ENCODE measurements at places on chromosomes 7 and 10. TPM values are rescaled to one million over a fixed set of nuclear protein-coding genes. Genes with fewer than 3 reads are reported as not detected.

DNA sequence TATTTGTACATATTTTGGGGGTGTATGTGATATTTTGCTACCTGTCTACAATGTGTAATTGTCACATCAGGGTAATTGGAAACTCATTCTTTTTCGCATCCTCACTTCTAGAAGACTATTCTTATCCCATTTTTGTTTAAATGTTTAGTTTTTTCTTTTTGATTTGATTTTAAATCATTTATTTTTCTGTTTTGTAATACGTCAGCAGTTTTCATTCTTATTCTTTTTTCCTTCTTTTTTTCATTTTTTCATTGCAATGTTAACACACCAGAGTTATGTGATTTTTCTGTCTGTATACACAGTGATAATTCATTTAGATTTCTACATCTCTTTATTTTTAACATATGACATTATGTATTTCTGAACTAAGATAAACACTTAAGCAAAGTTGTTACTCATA lies 85.5 kb downstream of the SLC13A1 start:
- no peak for DNase-seq
- H3K4me3 ChIP-seq, result no peak overlapping the region
- H3K27ac ChIP-seq, result no peak overlapping the region
- H3K36me3 ChIP-seq, result no peaks in the 10 kb centered on the region
- no peaks in the 10 kb centered on the region for H3K27me3 ChIP-seq

OR2A42 gene
- total RNA-seq, result not detected

DNA sequence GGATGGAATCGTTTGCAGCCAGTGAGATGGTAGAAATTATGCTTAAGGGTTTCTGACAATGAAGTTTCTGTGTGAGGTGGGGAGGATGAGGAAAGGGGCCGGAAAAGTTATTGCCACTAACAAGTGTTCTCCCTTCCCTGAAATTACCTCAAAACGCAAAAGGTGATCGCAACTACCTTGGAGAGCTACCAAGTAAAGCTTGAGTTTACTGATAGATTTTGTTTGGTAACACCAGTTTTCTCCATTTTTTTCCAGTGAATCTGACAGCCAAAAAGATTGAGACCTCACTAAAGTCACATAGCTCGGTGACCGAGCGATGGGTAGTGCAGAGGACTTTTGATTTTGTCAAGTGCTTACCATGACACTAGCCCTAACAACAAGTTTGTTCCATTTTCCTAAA lies 1.6 kb downstream of the SUV39H2 start:
- H3K27ac ChIP-seq, result no peak overlapping the region
- peaks cover 7% of the 10 kb centered on the region for H3K36me3 ChIP-seq
- no peaks in the 10 kb centered on the region for H3K27me3 ChIP-seq
- no peak for DNase-seq
- H3K4me3 ChIP-seq, result peak overlapping the region; percentile 88
- H3K4me1 ChIP-seq, result peaks cover 9% of the 10 kb centered on the region

DNA sequence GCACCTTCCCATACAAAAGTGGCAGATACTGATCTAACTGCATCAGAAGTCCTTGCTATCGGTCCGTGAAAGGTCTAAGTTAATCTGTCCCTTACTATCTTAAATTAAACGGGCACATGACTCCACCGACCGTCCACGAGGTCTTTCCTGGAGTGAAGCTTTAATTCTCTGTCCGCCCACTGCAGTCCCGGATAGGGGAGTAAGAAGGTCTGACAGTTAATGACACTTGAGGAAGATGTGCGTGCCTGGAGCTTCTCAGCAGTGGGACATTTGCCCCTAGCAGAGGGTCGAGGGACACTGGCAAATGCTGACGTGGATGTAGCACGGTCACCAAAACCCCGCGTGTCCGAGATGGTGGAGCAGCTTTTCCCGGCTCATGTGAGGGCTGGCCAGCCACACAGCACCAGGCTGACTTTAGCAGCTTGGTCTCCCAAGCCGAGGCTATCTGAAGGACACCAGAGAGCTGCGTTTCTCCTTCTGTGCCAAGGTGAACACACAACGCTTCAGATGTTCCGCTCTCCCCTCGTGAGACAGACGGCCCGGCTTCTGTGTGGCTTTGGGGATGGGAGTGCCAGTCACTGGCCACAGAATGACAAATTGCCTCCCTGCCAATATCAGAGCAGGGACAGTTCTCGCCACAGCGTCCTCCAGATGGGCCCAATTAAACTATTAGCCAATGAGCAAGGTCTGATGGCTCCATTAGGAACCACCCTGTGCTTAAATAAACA lies 86.6 kb downstream of the ADARB2 start:
- no peaks in the 10 kb centered on the region for H3K36me3 ChIP-seq
- no peak overlapping the region for H3K4me3 ChIP-seq
- H3K27me3 ChIP-seq, result no peaks in the 10 kb centered on the region
- no peak for DNase-seq
- no peak overlapping the region for H3K27ac ChIP-seq

DNA sequence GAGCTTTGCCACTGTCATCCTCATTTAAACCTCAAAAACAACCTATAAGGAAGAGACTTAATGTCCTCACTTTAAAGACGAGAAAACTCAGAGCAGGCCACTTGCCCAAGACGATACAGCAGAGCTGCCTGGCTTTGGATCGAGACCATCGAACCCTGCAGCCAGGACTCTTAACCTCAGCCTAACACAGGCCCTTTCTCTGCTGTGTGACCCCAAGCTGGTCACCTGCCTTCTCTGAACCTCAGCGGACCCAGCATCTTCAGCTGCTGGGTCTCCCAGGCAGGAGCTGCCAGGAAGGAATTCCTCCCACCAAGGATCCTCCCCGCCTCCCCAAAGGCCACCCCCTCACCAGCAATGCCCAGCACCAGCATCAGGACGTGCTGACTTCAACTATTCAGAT lies 32.7 kb downstream of the TNRC18 start:
- 0 out of 2 replicates have a peak, but pooled peaks cover 4% of the 10 kb centered on the region for H3K4me1 ChIP-seq
- no peak overlapping the region for H3K27ac ChIP-seq
- H3K27me3 ChIP-seq, result no peaks in the 10 kb centered on the region
- DNase-seq, result no peak
- no peak overlapping the region for H3K4me3 ChIP-seq

OR6B1 gene
- total RNA-seq, result not detected

METTL27 gene
- 30.4 TPM for total RNA-seq

- DNase-seq, result peak; percentile 88
- H3K27me3 ChIP-seq, result no peaks in the 10 kb centered on the region
- H3K27ac ChIP-seq, result peak overlapping the region; percentile 47
- no peak overlapping the region for H3K4me3 ChIP-seq
- H3K4me1 ChIP-seq, result peaks cover 23% of the 10 kb centered on the region
Measured at GRCh38 chr10:58435297-58435985, 50.2 kb downstream of the TFAM start.

AEBP1 gene
- 0.49 TPM for total RNA-seq

DNA sequence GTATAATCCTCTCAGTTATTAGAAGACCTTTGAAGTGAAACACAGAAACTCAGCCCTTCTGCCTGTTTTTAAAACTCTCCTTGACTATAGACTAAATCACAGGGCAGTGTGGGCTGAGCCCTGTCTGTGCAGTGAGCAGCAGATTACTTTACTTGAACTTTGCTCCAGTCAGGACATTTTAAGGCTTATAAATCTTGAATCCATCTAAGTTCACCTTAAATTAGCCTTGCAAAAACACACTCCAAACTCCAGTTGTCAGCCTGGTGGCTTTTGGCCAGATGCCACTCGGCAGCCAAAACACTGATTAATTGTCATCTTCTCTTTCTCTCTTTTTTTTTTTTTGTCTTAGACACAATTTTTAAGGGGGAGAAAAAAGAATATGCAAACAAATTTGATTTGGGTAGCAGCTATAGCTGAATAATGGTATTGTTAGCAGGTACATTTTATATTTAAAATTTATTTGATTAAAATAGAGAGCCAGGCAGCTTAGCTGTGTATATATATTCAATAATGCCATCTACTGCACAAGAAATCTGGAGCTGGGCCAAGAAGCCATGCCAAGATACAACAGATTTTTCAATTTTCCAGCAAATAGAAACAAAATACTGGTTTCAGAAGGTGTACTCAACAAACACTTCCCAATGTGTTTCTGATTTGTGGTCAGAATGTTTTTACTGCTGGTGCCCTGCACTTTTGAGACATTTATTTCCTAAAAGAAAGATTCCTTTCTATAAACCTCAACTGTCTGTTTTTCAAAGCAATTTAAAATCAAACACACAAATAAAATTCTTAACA lies 247.7 kb downstream of the TFEC start:
- H3K27ac ChIP-seq, result no peak overlapping the region
- no peaks in the 10 kb centered on the region for H3K27me3 ChIP-seq
- H3K4me1 ChIP-seq, result no peaks in the 10 kb centered on the region

- no peaks in the 10 kb centered on the region for H3K4me1 ChIP-seq
- no peaks in the 10 kb centered on the region for H3K36me3 ChIP-seq
- no peak overlapping the region for H3K4me3 ChIP-seq
- H3K27me3 ChIP-seq, result peaks cover 24% of the 10 kb centered on the region
Measured at GRCh38 chr7:50564171-50564570, 1.0 kb downstream of the DDC start.

- no peaks in the 10 kb centered on the region for H3K27me3 ChIP-seq
- no peaks in the 10 kb centered on the region for H3K36me3 ChIP-seq
- no peak overlapping the region for H3K4me3 ChIP-seq
- no peak overlapping the region for H3K27ac ChIP-seq
- peaks cover 6% of the 10 kb centered on the region for H3K4me1 ChIP-seq
- DNase-seq, result no peak
Measured at GRCh38 chr7:140229591-140230515, 53.1 kb upstream of the KDM7A start.

PAX4 gene
- total RNA-seq, result not detected

DNA sequence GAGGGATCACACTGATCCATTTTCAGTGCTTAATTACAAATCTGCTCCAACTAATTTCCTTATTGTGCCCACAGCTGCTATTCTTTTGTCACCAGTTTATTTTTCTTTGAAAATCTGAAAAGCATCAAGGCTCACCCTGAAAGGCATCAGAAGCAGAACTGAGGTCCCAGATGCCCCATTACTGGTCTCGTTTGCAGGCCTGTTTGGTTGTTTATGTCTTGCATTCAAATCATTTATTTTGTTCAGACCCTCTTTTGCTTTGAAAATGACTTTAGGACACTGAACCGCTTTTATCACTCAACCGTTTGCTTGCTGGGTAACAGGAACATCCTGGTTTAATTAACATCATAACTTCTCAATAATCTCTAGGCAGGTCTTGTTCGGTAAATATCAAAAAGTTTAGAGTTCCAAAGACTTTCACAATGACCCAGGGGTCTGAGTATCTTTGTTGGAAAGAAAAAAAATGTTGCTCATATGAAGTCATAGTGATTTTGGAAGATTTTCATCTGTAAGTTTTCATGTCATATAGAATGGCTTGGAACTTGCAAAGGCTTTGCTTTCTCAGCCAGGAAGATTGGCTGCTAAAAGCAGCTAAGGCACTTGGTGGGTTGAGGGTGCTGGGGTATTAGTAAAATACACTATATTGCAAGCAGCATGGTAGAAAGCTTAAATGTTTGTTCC lies 398.3 kb upstream of the NPVF start:
- H3K4me3 ChIP-seq, result no peak overlapping the region
- H3K36me3 ChIP-seq, result no peaks in the 10 kb centered on the region
- no peaks in the 10 kb centered on the region for H3K4me1 ChIP-seq
- no peak for DNase-seq
- peaks cover 49% of the 10 kb centered on the region for H3K27me3 ChIP-seq

GRCh38 chr7:10908600-10908999 lies 65.1 kb upstream of the PHF14 start:
- H3K4me3 ChIP-seq, result no peak overlapping the region
- H3K27me3 ChIP-seq, result no peaks in the 10 kb centered on the region
- H3K4me1 ChIP-seq, result no peaks in the 10 kb centered on the region
- no peak overlapping the region for H3K27ac ChIP-seq
- DNase-seq, result no peak

DNA sequence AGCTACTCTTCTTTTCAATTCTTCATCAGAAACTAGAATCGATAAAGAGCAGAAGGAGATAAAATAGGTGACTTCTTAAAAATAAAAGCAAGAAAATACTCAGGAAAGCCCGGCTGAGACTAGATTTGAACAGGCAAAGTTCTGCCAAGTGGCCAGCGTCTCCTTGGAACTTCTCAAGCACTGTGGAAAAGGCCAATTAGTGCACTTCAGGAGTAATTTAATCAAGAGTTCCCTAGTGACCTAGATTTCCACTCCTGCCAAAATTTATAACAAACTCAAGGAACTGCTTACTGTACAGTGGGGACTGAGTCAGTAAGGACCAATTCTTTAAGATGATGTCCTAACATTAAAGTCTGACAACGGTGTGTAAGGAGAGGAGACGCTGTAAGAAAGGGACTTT lies 57.3 kb downstream of the CHCHD3 start:
- no peaks in the 10 kb centered on the region for H3K27me3 ChIP-seq
- H3K27ac ChIP-seq, result no peak overlapping the region

DNA sequence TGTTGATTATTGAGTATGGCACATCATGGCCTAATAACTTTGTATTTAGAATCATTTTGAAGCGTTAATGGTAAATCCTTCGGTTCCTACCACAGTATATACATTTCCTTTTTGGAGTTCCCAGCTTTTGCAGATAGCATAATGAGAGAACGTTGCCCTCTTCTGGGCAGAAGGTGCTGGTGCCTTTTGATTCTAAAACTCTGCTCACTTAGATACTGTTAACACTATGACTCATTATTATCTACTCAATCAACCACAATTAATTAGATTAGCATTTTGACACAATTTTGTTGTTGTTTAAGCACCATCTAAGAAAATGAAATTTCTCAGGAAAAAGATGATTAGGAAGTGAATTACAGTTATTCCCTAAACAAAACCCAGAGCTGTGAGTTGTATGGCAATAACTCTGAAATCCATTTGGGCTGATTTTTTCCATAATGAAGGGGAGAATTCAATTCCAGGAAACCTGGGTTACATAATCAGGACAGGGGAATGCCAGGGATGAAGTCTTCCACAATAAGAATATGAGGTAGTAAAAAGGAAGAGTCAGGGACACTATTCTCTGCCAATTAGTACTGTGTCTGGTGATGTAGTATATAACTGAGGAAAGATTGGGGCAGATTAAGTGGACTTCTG lies 11.5 kb upstream of the DLD start:
- no peaks in the 10 kb centered on the region for H3K36me3 ChIP-seq
- H3K27ac ChIP-seq, result no peak overlapping the region
- H3K4me3 ChIP-seq, result no peak overlapping the region

- H3K27ac ChIP-seq, result no peak overlapping the region
- H3K27me3 ChIP-seq, result no peaks in the 10 kb centered on the region
- H3K4me3 ChIP-seq, result no peak overlapping the region
- H3K4me1 ChIP-seq, result peaks cover 17% of the 10 kb centered on the region
Measured at GRCh38 chr10:30438021-30438850, 4.3 kb downstream of the MAP3K8 start.

- H3K4me1 ChIP-seq, result peaks cover 11% of the 10 kb centered on the region
- H3K27me3 ChIP-seq, result no peaks in the 10 kb centered on the region
- H3K4me3 ChIP-seq, result peak overlapping the region; percentile 84
- H3K27ac ChIP-seq, result peak overlapping the region; percentile 78
Measured at GRCh38 chr7:39624442-39624807, 1.1 kb downstream of the RALA start.

GRCh38 chr10:68537796-68538195 lies 10.5 kb upstream of the SLC25A16 start:
- peaks cover 9% of the 10 kb centered on the region for H3K4me1 ChIP-seq
- no peaks in the 10 kb centered on the region for H3K27me3 ChIP-seq
- no peak overlapping the region for H3K4me3 ChIP-seq
- no peak for DNase-seq
- H3K27ac ChIP-seq, result no peak overlapping the region
- H3K36me3 ChIP-seq, result no peaks in the 10 kb centered on the region

Measured in HCT116 (cell line).